ENCODE measurements at places on chromosomes 7 and 10. TPM values are rescaled to one million over a fixed set of nuclear protein-coding genes. Genes with fewer than 3 reads are reported as not detected.

Gene CDHR1
- 0.14 TPM for total RNA-seq

Gene OR6B1
- total RNA-seq: not detected

Gene MPLKIP
- 36.2 TPM for total RNA-seq

Gene BHLHA15
- 0.71 TPM for total RNA-seq

Gene LIPK
- not detected for total RNA-seq

Gene RAPGEF5
- 0.16 TPM for total RNA-seq

Gene TDRD1
- total RNA-seq: not detected

Gene CD36
- 0.28 TPM for total RNA-seq

Gene RBM20
- total RNA-seq: 3.1 TPM

Gene TSPAN15
- 108 TPM for total RNA-seq

Gene KCNH2
- 2.0 TPM for total RNA-seq

Gene ELFN1
- 0.23 TPM for total RNA-seq

Gene HPS1
- total RNA-seq: 36.1 TPM

Gene FAM24B
- total RNA-seq: 13.7 TPM

Gene UTF1
- not detected for total RNA-seq

Gene ZPBP
- total RNA-seq: not detected

All from A549 treated with Mapracorat at 1 μM for 4 hours (cell line).